ENCODE measurements at places on chromosomes 6 and 20. TPM values are rescaled to one million over a fixed set of nuclear protein-coding genes. Genes with fewer than 3 reads are reported as not detected.

DNAAF9 gene
- 7.4 TPM for total RNA-seq

DNA sequence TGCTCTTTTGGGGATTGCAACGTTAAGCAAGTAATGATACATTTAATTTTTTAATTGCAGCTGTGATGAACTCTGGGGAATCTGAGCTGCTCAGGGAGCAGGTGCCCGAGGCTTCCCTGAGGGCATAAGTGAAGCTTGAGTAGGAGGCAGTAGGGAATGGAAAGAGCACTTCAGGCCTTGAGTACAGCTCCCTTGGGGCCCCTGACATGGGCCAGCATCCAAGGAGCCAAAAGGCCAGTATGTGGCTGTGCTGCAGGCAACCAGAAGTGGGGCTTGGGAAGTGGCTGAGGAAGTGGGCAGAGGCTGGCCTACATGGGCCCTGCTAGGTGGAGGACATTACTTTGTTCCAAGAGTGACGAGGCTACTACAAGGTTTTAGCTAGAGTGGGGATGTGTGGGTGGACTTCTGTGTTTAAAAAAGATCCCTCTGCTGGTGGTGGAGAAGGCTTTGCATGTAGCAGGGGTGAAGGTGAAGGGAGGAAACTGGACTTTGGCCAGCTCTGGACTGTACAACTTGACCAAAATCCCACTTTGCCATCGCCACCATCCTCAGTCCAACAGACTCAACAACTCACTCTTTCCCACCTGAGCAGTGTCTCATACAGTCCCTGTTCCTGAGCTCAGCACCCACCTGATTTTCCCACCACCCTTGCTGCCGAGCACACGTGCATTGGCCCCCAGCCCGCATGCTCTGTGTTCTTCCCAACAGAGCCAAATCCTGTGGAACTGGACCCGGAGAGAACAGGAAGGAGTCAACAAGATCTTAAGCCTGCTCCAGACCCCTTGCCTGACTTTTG lies 10.9 kb upstream of the ZNF831 start:
- no peak overlapping the region for H3K27ac ChIP-seq
- no peak overlapping the region for H3K4me3 ChIP-seq
- H3K4me1 ChIP-seq = no peaks in the 10 kb centered on the region
- peaks cover 10% of the 10 kb centered on the region for H3K27me3 ChIP-seq
- no peaks in the 10 kb centered on the region for H3K36me3 ChIP-seq

TMEM244 gene
- total RNA-seq = not detected

- no peak overlapping the region for H3K27ac ChIP-seq
- H3K36me3 ChIP-seq = no peaks in the 10 kb centered on the region
- no peaks in the 10 kb centered on the region for H3K27me3 ChIP-seq
- no peaks in the 10 kb centered on the region for H3K4me1 ChIP-seq
- H3K4me3 ChIP-seq = no peak overlapping the region
These were observed 97.5 kb downstream of the MAFB start for GRCh38 chr20:40591536-40591935.

PNPLA1 gene
- total RNA-seq = not detected

GRCh38 chr6:111183702-111184517 lies 96.6 kb downstream of the SLC16A10 start:
- H3K27me3 ChIP-seq = peaks cover 3% of the 10 kb centered on the region
- no peak overlapping the region for H3K4me3 ChIP-seq
- no peaks in the 10 kb centered on the region for H3K36me3 ChIP-seq

DNA sequence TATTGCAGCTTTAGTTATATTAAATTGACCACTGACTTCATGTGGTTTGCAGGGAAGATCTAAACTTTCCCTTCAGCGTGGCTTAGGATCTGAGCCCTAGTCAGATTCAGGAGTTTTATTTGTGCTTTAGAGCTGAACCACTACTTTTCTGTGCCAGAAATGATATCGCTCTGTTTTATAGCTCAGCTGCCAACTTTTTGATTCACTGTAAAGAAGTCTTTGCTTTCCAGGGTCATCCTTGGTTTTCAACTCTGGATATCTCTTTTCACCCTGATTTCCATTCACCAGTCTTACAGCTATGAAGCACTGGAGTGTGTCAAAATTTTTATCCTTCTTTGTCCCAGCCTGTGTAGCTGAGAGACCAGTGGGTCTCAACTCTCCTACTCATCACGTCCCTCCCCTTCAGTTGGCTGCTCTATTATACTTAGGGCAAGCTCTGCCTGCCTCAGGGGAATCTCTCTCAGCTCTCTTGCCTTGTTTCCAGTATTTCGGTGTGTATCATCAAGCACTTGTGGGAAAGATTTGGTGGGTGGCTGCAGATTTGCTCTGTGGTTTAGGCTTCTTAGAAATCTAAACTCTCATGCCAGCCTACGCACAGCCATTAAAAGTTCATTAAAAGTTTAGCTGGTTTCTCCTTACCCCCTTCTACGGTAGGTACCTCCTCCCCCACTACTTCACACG lies 425.5 kb downstream of the TENT5A start:
- H3K4me3 ChIP-seq = no peak overlapping the region
- no peak for DNase-seq
- H3K27ac ChIP-seq = no peak overlapping the region
- H3K27me3 ChIP-seq = no peaks in the 10 kb centered on the region

- H3K36me3 ChIP-seq = no peaks in the 10 kb centered on the region
- DNase-seq = no peak
- no peak overlapping the region for H3K4me3 ChIP-seq
- no peak overlapping the region for H3K27ac ChIP-seq
- H3K4me1 ChIP-seq = no peaks in the 10 kb centered on the region
- no peaks in the 10 kb centered on the region for H3K27me3 ChIP-seq
These were observed 96.7 kb upstream of the LAMP5 start for GRCh38 chr20:9417665-9418064.

TCF15 gene
- total RNA-seq = not detected

OSBPL2 gene
- total RNA-seq = 41.4 TPM

DNA sequence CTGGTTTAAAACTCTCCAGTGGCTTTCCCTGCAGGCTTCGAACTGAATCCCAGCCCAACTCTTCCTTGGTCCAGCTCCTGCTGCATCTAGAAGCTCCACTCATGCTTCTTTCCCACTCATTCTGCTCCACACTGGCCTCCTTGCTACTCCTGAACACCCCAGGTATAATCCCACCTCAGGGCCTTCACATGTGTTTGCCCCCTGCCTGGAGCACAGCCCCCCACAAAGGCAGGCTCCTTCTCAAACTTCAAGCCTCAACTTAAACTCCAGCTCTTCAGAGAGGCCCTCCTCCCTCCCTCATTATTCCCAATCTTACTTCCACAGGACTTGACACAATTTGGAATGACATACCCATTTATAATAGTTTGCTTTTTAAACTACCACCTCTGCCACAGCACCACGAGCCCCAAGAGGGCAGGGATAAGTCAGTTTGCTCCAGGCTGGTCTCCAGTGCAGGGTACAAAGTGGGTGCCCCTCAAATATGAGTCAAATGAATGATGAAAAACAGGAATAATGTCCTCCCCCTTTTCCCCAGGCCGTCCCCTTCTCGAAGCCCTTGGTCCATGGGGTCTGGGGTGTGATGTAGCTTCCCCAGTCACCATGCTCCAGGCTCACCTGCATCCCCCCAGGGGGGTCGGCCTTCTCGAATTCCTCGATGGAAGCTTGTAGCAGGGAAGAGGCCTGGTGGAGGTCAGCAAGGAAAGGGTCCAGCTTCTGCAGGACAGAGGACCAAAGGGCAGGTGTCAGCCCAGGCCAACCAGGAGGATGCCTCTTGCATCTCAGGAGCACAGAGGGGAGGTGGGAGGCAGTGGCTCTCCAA lies 37.4 kb downstream of the KIAA1755 start:
- H3K4me1 ChIP-seq = peaks cover 4% of the 10 kb centered on the region
- H3K36me3 ChIP-seq = no peaks in the 10 kb centered on the region
- no peak overlapping the region for H3K4me3 ChIP-seq

DNA sequence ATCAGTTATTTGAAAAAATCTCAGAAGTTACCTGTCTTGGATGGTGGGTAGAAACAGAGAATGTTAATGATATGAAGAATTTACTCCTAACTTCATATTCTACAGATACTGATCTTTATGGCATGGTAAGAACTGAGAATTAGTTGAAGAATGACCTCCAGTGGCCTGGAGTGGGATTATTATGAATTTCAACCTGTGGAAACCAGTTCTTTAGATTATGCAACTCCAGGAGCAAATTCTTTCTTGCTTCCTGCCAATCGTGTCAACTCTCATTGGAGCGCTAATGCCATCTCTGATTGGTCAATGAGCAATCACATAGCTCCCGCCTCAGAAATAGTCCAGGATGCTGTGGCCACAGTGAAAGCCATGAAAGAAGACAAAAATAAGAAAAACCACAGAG lies 40.6 kb downstream of the LYRM2 start:
- no peaks in the 10 kb centered on the region for H3K27me3 ChIP-seq
- H3K4me1 ChIP-seq = no peaks in the 10 kb centered on the region
- DNase-seq = peak; percentile 4
- no peak overlapping the region for H3K4me3 ChIP-seq

GRCh38 chr20:9331707-9332435 lies 182.5 kb upstream of the LAMP5 start:
- H3K4me3 ChIP-seq = no peak overlapping the region
- no peaks in the 10 kb centered on the region for H3K4me1 ChIP-seq
- no peak overlapping the region for H3K27ac ChIP-seq
- H3K27me3 ChIP-seq = no peaks in the 10 kb centered on the region
- H3K36me3 ChIP-seq = no peaks in the 10 kb centered on the region

- DNase-seq = no peak
- no peaks in the 10 kb centered on the region for H3K36me3 ChIP-seq
- H3K27ac ChIP-seq = no peak overlapping the region
These were observed 15.5 kb upstream of the ARMC2 start for GRCh38 chr6:108832738-108833137.

DNA sequence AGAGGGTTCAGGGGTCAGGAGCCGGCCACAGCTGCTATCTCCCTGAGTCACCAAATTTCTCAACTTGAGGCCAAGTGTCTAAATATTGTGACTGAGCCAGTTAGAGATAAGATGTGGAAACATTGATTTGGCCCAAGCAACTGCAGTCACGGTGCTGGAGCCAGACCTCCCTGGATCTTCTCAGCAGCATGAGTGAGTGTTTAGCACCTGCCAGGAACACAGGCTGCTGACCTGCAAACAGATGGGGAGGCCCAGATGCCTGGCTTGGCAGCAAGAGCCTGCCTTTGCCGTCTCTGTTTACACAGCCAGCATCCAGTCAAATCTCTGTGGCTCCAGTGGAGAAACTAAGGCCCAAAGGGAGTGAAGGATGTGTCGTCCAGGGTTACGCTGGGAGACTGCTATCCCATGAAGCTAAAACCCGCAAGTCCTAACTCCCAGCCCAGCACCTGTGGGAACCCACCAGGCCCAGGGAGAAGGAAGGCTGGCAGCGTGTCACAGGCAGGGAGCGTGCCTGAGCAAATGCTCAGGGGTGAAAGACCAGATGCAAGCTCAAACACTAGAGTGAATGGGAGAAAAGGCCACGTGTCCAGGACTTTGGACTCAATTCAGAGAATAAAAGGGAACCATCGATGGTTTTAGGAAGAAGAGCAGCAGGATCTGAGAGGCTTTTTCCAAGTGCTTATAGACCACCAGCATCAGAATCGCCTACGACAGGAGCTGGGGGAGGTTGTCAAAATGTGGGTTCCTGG lies 15.9 kb upstream of the PTGIS start:
- no peaks in the 10 kb centered on the region for H3K27me3 ChIP-seq
- H3K4me3 ChIP-seq = no peak overlapping the region
- peaks cover 33% of the 10 kb centered on the region for H3K4me1 ChIP-seq
- DNase-seq = peak; percentile 13
- H3K27ac ChIP-seq = peak overlapping the region; percentile 74
